ENCODE measurements at places on chromosomes 7 and 10.

DNA sequence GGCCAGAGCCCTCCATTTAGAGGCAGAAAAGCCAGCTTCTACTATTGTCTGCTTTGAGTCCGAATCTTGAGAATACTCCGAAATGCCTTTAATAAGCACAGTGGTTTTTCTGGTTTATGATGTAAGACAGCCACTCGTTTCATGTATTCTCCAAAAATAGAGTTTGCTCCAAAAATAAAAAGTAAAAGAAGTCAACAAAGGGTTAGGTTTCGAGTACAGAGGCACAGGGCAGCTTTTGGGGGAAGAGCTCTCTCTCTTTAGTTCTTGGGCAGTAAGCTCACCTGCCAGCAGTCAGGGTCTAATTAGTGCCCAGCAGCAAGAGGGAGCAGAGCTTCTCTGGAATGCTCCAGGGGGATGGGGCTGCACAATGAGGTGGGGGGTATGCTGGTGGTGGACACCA, 20.2 kb downstream of the CREB3L2 start:
- no peak for DNase-seq

GRCh38 chr10:29841724-29842649, 207.2 kb upstream of the SVIL start:
- peak; percentile 68 for DNase-seq

DNA sequence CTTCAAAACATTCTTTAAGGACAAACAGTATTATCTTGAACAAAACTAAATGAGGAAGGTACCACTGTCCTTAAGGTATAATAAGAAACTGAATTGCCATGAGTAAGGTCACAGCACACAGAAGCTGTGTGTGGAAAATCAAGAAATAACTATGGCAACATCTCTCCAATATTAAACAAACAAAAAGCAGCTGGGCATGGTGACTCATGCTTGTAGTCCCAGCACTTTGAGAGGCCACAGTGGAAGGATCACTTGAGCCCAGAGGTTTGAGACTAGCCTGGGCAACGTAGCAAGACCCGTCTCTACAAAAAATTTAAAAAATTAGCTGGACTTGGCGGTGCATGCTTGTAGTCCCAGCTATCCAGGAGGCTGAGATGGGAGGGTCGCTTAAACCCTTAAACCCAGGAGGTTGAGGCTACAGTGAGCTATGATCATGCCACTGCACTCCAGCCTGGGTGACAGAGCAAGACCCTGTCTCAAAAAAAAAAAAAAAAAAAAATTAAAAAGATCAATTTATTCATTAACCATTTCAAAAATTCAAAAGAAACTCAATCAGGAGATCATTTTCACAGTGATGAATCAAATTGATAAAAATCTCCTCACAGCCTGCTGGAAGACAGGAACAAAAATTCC, 195.4 kb downstream of the SKIDA1 start:
- peak; percentile 14 for DNase-seq

- peak; percentile 87 for DNase-seq
These were observed 21.7 kb downstream of the AMZ1 start for GRCh38 chr7:2709553-2710285.

DNA sequence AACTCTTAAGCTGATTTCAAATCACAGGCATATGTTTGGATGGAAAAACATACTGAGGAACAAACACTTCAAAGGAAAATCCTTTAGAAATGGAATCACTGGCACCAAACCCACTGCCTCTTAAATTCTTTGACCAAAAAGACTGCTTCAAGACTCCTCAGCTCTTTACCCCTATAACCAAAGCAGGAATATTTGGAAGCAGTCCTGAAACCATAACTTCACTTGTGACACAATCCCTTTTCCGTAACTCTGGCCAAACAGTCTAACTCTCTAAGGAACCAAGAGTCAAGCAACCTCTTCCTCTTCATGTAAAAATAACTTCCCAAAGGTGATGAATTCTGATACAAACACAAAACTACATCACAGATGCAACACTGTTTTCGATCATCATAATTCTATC, 104.3 kb downstream of the MTERF1 start:
- DNase-seq, result no peak

DNA sequence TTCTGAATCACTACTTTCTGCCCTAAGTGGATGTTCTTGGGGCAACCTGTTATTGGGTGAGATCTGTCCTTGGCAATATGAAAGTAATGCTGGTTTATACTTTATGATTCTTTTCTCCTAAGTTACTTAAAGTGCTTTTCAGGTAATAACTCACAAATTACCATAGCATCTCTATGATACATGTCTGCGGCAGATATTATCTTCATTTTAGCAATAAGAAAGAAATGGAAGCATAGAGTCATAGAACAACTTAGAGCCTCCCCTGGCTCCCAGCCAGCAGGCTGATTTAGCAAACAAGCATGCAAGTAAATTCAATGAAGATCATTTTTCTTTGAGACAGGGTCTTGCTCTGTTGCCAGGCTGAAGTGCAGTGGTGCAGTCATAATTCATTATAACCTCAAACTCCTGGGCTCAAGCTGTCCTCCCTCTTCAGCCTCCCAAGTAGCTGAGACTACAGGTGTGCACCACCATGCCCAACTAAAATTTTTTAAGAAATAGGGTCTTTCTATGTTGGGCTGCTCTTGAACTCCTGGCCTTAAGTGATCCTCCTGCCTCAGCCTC, 38.1 kb upstream of the GRM8 start:
- DNase-seq, result no peak

Data from small intestine (tissue), 16 donors.